ENCODE measurements at places on chromosomes 2 and 18. TPM values are rescaled to one million over a fixed set of nuclear protein-coding genes. Genes with fewer than 3 reads are reported as not detected.

NR4A2 gene
- 0.33 TPM for total RNA-seq

MDH1 gene
- total RNA-seq, result 261 TPM

KCNG2 gene
- 0.73 TPM for total RNA-seq

DSG2 gene
- total RNA-seq, result 0.73 TPM

CCDC85A gene
- 0.66 TPM for total RNA-seq

DSG4 gene
- not detected for total RNA-seq

TEKT4 gene
- not detected for total RNA-seq

KCNIP3 gene
- 2.9 TPM for total RNA-seq

ZNF24 gene
- 19.7 TPM for total RNA-seq

HOXD11 gene
- not detected for total RNA-seq

RTP5 gene
- total RNA-seq, result not detected

LAMA3 gene
- total RNA-seq, result 7.4 TPM

POTEC gene
- not detected for total RNA-seq

EML6 gene
- total RNA-seq, result 0.66 TPM

MFSD6 gene
- total RNA-seq, result 25.6 TPM

ANKRD44 gene
- total RNA-seq, result 8.3 TPM

ST8SIA5 gene
- 0.15 TPM for total RNA-seq

UBXN4 gene
- 74.5 TPM for total RNA-seq

MYCN gene
- total RNA-seq, result not detected

GPBAR1 gene
- total RNA-seq, result not detected

ACTG2 gene
- 4.1 TPM for total RNA-seq

CHAC2 gene
- 0.83 TPM for total RNA-seq

Data from smooth muscle cell of trachea (primary cell).